GM12865 (cell line): ENCODE measurements at places on chromosomes 7 and 10.

GRCh38 chr7:78769481-78770101 lies 683.9 kb downstream of the MAGI2 start:
- peak; percentile 55 for DNase-seq

DNA sequence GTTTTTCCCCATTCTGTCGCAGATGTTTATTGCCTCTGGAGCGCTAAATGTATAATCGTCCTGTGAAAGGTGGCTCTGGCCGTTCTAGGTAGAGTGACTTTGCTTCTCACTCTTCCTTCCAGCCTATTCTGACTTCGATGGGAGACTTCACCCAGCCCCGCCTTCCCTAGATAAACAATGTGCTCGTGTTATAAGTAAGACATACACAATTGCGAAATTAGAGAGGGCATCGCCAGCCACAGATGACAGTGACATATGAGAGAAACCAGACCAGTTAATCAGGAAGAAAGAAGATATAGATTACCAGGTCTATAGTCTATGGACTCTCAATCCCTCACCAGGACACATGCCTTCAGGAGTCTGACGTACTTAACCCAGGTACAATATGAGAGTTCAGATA lies 1050.5 kb upstream of the AUTS2 start:
- DNase-seq: no peak

DNA sequence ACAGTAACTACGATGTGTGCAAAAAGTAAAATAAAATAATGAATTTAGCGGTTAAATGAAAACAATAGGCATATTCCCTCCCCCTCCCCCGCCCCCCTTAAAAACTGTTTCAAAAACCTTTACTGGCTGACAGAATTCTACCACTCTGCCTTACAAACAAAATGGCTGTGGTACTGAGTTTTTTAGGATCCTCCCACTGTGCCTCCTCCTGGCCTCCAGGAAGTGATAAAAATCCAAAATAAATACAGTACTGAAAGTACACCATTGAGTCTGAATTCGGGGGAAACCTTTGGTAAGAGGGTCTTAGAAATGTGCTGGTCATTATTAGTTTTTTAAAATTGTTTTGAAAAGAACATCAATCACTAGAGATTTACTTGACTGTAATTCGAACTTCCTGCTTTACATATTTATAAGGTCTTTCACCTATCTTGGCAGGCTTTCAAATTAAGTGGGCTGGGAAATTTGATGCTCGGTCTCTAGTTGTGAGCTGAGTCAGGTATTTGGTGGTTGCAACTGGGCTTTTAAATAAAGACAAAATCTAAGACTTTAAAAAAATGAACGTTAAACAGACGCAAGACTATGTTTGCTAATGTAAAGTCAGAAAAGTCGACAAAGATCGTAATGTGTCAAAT lies 32.5 kb upstream of the EPC1 start:
- DNase-seq: peak; percentile 76

DNA sequence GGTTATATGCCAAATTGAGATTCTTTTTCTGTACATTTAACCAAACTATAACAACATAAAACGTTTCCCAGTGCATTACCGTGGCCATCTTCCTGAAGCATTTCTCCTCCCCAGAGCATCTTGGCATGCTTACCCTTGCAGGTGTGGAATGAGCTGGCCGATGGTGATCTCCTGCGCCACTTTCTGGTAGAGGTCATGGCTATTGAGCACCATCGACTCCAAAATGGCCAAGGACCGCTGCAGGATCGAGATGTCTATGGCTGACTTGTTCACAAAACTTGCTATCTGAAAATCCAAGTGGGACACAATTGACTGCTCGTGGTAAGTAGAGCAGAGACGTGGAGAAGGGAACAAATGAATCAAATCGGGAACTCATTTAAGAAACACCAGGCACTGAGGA lies 223.9 kb downstream of the ELMO1 start:
- no peak for DNase-seq

- peak; percentile 84 for DNase-seq
These were observed 11.9 kb upstream of the LRRC27 start for GRCh38 chr10:132319853-132320653.

- no peak for DNase-seq
These were observed 269.6 kb upstream of the FZD1 start for GRCh38 chr7:90994601-90995000.

DNA sequence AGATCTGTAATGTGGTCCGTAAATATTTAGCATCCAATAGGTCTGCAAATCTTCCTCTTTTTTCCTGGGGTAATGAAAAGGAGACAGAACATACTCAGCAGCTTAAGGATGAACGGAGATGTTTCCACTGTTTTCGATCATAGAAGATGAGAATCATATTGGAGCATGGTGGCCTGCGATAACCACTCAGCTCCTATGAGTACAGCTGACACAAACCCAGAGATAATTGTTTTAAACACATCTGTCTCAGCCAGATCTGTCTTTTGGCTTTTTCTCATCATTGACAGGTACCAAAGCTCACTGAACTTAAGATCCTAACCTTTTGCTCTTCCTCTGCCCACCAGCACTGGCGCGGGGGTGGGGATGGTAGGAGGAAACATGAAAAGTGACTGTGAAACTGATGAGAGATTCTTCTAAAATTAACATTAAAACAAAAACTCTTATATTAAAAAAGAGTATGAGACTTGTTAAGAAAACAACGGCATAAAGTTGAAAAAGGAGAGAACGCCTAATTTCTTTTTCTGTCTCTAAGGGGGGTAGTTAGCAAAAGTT lies 71.0 kb downstream of the SVOPL start:
- no peak for DNase-seq

DNA sequence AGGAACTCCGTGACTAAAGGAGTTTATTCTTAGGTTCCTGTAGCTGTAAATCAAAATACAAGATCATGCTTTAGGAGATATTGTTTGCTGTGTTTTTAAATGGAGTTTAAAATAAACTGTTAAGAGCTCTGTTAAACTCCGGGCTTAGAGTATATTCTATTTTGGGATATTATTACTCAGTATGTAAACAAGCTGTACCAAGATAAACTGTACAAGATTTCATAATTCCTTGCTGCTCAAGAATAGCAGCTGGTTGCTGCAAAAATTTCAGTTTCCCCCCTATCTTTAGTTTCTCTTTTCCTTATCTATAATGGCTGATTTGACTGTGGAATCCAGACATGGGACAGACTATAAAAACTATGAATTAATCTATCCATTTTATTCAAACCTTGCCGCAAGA lies 215.7 kb downstream of the HTR7 start:
- DNase-seq: no peak

DNA sequence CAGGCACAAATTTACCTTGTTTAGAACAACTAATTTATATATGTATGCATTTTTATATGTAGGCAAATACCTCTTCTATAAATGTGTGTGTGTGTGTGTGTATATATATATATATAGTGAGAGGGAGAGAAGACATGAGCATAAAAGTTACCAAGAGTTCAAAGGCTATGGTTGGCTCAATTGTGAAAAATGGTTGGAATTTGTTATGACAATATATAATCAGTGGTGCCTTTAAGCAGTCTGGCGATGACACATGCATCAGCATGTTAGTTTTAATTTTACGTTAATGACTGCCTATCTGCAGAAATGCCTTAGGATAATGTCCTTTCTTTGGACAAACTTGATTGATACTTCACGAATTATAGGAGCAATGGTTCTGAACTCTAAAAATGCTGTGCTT lies 980.8 kb upstream of the LRRTM3 start:
- no peak for DNase-seq

GRCh38 chr10:122515588-122516231 lies 44.8 kb upstream of the DMBT1 start:
- DNase-seq: peak; percentile 37
